HCEC 1CT (cell line): ENCODE measurements at places on chromosomes 12 and 14.
A peak's percentile ranks its signal among the peaks of the same experiment; 100 is the strongest.

DNA sequence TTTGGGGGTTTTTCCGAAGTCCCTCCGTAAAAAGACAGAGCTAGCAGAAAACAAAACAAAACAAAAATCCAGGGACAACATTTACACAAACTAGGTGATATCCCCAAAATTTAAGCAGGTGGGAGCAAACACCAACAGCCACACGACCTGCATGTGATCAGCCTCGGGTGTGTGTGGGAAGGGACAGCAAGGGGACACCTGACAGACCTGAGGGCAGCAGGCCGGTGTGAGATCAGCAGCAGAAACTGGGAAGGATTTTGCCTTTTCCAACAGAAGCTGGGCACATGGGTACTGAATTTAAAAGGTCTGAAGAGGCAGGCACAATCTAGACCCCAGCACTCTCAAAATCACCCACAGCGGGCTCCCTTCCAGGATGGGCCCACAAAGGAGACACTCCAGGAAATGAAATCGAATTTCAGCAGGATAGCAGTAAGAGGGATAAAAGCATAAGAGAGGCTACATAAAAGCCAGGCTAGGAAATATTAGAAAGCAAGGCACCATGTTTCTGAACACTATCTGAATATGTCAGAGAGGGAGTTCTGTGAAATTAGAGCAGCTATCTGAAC lies 36.5 kb upstream of the SELPLG start:
- no peak for DNase-seq

- DNase-seq: no peak
Measured at GRCh38 chr12:15468911-15469310, 146.6 kb downstream of the PTPRO start.

GRCh38 chr14:21095430-21096205 lies 2.8 kb downstream of the ZNF219 start:
- peak; percentile 41 for DNase-seq

- DNase-seq: peak; percentile 47
Measured at GRCh38 chr12:91958816-91959215, 186.8 kb downstream of the BTG1 start.

GRCh38 chr12:39581592-39581991 lies 38.0 kb downstream of the ABCD2 start:
- peak; percentile 83 for DNase-seq

GRCh38 chr12:131381716-131382430 lies 329.0 kb upstream of the SFSWAP start:
- no peak for DNase-seq

DNA sequence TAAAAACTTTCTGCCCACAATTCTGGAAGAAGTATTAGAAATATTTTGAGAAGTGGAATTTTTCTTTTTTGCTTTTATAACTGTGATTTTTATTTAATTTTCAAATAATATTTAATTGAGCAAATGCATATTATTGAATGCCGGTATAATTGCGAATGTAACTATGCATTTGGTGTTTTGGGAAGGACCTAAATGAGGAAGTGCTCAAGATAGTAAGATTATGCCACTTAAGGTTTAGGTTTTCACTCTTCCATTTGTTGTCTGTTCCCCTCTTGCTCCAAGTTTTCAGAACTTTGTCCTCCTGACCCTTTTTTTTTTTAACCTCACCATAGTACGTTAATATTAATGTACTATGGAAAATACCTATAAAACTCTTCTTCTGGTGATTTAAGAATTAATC lies 85.8 kb downstream of the KIAA0586 start:
- DNase-seq: no peak
